ENCODE measurements at places on chromosomes 2 and 18.

DNA sequence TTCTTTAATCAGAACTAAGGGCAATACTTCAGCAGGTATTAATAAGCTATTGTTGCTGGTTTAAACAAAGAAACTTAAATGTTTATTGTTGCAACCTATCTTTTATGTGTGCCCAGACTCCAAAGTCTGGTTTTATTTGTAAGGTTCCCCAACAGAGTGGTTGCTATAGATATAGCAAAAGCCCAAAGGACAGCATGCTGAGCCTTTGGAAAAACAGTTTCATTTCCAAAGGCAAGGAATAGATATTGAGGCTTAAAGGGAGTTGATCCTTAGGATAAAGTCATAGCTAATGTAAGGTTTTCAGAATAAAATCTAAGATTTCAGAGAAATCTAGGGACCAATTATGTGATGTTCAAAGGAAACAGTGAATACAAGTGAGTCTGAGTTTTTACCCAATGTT, 413.2 kb upstream of the SLC14A2 start:
- no peak for DNase-seq

GRCh38 chr18:67590571-67591141, 74.1 kb upstream of the DSEL start:
- no peak for DNase-seq

- no peak for DNase-seq
These were observed 128.2 kb upstream of the IL1R2 start for GRCh38 chr2:101863534-101863933.

GRCh38 chr2:183564726-183565125, 440.5 kb downstream of the NUP35 start:
- DNase-seq: no peak

DNA sequence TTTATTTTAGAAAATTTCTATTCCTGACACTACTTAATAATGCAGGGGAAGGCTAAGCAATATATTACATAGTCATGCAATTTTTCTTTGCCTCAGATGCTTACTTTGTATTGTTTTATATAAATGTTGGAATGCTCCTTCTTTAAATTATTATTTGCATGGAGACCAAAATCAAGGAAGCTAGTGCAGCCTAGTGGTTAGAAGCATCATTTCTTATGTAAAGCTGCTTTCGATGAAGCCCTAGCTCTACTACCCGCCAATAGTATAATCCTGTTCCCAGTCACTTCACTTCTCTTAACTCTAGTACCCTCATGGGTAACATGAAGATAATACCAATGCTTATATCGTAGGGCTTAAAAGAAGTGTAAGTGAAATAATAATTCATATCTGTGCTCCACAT, 198.9 kb downstream of the LRATD1 start:
- no peak for DNase-seq

DNA sequence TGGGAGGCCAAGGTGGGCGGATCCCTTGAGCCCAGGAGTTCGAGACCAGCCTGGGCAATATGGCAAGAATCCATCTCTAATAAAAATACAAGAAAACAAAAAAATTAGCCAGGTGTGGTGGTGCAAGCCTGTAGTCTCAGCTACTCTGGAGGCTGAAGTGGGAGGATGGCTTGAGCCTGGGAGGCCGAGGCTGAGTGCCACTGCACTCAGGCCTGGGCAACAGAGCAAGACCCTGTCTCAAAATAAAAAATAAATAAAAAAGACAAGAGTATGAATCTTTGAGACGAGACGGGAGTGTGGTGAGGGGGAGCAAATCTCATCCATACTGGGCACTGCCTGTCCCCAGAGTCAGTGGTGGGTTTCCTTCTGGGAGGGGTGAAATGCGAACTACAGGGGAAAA, 12.2 kb downstream of the GPR17 start:
- DNase-seq: no peak

- no peak for DNase-seq
These were observed 112.0 kb downstream of the LYPD6 start for GRCh38 chr2:149442346-149442745.

DNA sequence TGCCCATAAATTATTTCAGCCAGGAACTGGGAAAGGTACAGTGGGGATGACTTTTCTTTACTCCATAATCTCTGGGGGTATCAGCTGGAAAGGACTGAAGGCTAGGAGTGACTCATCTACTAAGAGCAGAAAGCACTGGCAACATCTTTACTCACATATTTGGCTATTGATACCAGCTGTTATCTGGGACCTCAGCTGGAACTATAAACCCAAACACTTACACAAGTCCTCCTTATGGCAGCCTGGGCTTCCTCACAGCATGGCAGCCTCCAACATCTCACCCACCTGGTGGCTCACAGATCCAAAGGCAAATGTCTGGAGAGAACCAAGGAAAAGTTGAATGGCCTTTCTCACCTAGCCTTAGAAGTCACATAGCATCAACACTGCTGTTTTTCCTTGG, 379.0 kb upstream of the RND3 start:
- no peak for DNase-seq

DNA sequence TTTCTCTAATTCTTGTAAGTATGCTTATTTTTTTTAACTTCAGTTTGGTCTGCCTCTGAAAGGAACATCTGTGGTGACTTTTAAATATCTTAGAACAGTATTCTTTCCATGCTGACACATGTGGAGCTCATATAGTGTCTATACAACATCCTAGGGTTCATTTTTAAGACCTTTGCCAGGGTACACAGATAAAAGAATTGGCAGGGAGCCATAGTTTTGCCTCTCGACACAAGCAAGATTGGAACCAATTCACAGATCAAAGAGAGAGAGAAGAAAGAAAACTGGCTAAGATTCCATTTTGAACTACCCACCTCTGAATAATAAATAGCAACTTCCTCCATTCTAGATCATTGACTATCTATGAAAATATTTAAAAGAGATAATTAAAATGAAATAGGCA, 142.7 kb upstream of the ST6GAL2 start:
- DNase-seq: no peak

GRCh38 chr2:39120521-39120770, 405 bp downstream of the SOS1 start:
- DNase-seq: no peak

GRCh38 chr2:239322416-239323086, 78.3 kb downstream of the HDAC4 start:
- no peak for DNase-seq

GRCh38 chr18:8443505-8443904, 165.7 kb upstream of the RAB12 start:
- no peak for DNase-seq

- DNase-seq: no peak
These were observed 52.4 kb downstream of the BCL2 start for GRCh38 chr18:63266888-63267790.

- DNase-seq: no peak
These were observed 54.0 kb upstream of the GPR45 start for GRCh38 chr2:105187531-105187930.

GRCh38 chr2:152445791-152446201, 110.8 kb downstream of the FMNL2 start:
- DNase-seq: no peak

- no peak for DNase-seq
These were observed 97.1 kb upstream of the RMDN2 start for GRCh38 chr2:37827911-37828511.

GRCh38 chr2:236256366-236256985, 7.7 kb downstream of the ASB18 start:
- no peak for DNase-seq
